Naive thymus-derived CD8-positive, alpha-beta T cell (primary cell): ENCODE measurements at places on chromosomes 12 and 14.

GRCh38 chr12:86122846-86123468, 133.2 kb downstream of the MGAT4C start:
- no peaks in the 10 kb centered on the region for H3K36me3 ChIP-seq
- no peak overlapping the region for H3K4me3 ChIP-seq
- DNase-seq: no peak
- no peaks in the 10 kb centered on the region for H3K27me3 ChIP-seq
- H3K4me1 ChIP-seq: no peaks in the 10 kb centered on the region
- no peak overlapping the region for H3K27ac ChIP-seq

DNA sequence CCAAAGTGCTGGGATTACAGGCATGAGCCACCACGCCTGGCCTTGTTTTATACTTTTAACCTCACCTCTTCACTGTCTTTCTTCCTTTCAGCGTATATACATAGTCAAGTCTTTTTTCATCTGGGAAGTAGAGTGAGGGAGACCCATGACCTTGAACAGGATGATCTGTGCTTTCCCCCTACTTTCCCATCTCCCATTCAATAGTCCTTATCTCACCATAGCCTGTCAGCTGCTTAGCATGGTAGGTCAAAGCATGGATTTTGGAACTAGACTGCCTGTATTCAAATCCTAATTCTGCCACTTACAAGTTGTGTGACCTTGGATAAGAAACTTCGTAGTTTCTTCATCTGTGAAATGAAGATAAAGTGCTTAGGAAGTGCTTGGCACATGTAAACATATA, 96.4 kb upstream of the MON2 start:
- no peak overlapping the region for H3K27ac ChIP-seq
- no peaks in the 10 kb centered on the region for H3K27me3 ChIP-seq
- H3K36me3 ChIP-seq: peaks cover 65% of the 10 kb centered on the region

- DNase-seq: no peak
- no peaks in the 10 kb centered on the region for H3K36me3 ChIP-seq
- H3K27me3 ChIP-seq: peaks cover 21% of the 10 kb centered on the region
- no peak overlapping the region for H3K4me3 ChIP-seq
- H3K27ac ChIP-seq: no peak overlapping the region
Observed at GRCh38 chr12:75564398-75564797, 53.0 kb upstream of the KRR1 start.

DNA sequence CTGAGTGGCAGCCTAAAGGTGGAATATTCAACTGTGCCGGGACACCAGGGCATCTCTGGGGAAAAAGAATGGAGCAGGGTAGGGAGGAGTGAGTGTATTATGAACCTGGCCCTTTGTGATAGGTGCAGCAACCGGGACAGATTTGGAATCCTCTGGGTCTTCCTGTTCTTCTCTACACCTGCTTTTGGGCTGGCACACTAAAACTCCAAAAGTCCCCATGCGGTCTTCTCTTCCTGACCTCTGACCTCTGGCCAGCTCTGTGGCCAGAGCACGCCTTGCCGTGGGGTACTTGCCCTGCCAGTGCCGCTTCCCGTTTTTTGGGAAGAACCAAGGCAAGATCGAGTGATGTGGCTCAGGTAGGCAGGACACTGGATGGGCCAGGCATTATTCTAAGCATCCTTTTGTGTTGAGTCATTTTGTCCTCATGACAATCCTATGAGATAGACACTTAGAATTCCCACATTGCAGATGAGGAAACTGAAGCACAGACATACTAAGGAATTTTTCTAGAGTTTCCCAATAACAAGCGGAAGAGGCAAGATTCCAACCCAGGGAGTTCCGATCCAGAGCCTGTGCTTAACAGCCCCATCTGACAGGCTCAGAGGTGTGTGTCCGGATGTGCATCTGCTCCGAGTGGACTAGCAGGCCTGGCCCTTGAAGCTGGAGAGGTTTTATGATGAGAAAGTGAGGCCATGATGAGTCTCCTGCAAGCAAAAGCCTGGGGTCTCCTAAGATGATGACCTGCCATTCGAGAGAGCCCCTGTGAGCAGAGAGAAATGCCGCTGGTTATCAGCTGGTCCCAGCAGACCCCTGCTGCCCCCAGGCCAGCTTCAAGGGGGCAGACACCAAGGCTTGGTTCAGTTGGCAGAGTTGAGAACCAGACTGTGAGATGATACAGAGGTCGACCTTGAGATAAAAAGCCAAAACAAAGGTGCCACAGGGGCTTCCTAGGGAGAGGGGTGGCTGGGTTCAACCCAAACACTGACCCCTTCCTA, 67.9 kb upstream of the ESRRB start:
- no peak overlapping the region for H3K27ac ChIP-seq
- H3K4me3 ChIP-seq: no peak overlapping the region
- no peak for DNase-seq
- H3K36me3 ChIP-seq: no peaks in the 10 kb centered on the region
- H3K4me1 ChIP-seq: peaks cover 5% of the 10 kb centered on the region

DNA sequence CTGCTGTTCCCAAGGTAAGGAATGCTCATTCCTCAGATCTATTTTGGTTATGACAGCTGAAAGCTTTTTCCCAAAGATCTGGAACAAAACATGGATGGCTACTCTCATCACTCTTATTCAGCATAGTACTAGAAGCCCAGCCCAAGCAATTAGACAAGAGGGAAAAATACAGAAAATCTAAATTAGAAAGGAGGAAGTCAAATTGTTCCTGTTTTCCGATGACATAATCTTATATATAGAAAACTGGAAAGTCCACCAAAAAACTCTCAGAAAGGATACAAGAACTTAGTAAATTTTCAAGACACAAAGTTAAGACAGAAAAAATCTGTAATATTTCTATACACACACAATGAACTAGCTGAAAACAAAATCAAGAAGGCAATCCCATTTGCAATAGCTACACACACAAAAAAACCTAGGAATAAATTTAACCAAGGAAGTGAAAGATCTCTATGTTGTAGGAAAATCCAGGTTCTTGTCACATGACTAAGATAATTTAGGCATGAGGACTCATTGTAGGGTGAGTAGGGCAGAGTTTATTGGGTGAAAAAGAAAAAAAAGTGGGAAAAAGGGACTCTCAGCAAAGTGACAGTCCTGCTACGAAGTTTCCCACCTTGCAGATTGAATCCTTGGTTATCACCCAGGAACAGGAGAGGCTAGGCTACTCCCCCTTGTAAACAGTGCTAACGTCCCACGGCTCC, 28.6 kb upstream of the KLRB1 start:
- peak overlapping the region; percentile 91 for H3K27ac ChIP-seq
- H3K4me1 ChIP-seq: peaks cover 29% of the 10 kb centered on the region
- no peaks in the 10 kb centered on the region for H3K36me3 ChIP-seq
- peak overlapping the region; percentile 15 for H3K4me3 ChIP-seq

GRCh38 chr12:108591267-108591980, 6.5 kb downstream of the TMEM119 start:
- H3K4me1 ChIP-seq: no peaks in the 10 kb centered on the region
- peak overlapping the region; percentile 53 for H3K27ac ChIP-seq

DNA sequence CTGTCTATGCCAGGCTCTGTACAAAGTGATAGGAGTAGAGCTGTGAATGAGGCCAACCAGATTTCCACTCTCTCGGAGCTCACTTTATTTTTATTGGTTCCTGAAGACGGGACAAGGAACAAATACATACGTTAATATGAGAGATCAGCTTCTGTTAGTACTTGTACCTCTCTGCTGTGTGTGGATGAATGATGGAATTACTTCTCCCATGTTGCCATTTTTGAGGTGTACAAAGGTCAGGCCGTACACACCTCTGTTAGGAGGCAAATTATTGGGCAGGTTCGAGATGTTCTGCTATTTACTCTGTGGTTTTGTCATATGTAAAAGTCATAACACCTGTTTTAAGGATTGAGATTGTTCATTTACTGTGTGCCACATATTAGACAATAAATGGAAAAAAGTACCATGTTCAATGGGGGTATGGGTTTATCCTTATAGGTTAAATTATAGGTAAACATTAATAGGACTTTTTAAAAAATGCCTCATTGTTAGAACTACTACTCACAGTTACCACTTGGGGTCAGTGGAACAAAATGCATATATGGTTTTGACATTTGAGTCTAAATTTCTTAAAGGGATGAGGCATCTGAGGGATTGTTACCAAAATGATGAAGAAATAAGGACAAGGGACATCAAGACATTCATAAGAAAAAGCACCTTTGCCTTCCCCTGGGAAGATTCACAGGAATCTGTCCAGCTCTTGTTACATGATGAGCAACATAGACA, 26.9 kb downstream of the WBP11 start:
- H3K36me3 ChIP-seq: no peaks in the 10 kb centered on the region
- H3K4me3 ChIP-seq: peak overlapping the region; percentile 7
- H3K4me1 ChIP-seq: peaks cover 54% of the 10 kb centered on the region

GRCh38 chr12:6996040-6996441, 22.2 kb downstream of the LPCAT3 start:
- DNase-seq: no peak
- H3K36me3 ChIP-seq: peaks cover 6% of the 10 kb centered on the region
- H3K27me3 ChIP-seq: no peaks in the 10 kb centered on the region
- H3K4me3 ChIP-seq: no peak overlapping the region
- H3K27ac ChIP-seq: no peak overlapping the region

- no peak for DNase-seq
- no peak overlapping the region for H3K4me3 ChIP-seq
- no peaks in the 10 kb centered on the region for H3K36me3 ChIP-seq
- no peak overlapping the region for H3K27ac ChIP-seq
Observed at GRCh38 chr12:128123096-128123495, 143.9 kb upstream of the TMEM132C start.

DNA sequence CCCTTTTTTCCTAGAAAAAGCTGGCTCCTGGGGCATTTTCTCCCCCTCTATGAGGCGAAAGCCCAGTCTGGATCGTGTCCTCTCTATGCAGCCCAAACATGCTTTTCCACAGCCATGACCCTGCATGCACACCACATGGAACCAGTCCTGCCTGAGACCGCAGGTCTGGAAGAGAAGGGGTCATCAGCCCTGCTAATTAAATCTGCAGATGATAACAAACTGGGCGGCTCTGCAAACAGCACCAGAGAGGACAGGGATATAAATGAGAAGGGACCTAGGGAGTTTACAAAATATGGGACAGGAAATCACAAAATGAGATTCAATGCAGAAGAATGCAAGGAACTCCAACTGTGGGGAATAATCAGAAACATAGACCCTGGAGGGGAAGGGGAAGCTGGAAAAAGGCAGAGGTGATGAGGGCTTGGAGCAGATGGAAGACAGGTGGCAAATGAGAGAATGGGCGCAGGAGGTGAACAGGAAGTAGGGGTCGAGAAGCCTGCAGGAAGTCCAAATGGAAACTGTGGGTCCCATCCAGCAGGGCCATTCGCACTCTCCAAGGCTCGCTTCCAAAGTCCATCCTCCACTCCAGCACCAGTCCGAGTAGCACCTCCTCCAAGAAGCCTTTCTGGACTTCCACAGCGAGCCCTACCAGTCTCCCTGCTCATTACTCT, 76.3 kb downstream of the ANO2 start:
- H3K4me1 ChIP-seq: no peaks in the 10 kb centered on the region
- no peak overlapping the region for H3K4me3 ChIP-seq
- no peaks in the 10 kb centered on the region for H3K36me3 ChIP-seq
- no peak for DNase-seq
- no peaks in the 10 kb centered on the region for H3K27me3 ChIP-seq

DNA sequence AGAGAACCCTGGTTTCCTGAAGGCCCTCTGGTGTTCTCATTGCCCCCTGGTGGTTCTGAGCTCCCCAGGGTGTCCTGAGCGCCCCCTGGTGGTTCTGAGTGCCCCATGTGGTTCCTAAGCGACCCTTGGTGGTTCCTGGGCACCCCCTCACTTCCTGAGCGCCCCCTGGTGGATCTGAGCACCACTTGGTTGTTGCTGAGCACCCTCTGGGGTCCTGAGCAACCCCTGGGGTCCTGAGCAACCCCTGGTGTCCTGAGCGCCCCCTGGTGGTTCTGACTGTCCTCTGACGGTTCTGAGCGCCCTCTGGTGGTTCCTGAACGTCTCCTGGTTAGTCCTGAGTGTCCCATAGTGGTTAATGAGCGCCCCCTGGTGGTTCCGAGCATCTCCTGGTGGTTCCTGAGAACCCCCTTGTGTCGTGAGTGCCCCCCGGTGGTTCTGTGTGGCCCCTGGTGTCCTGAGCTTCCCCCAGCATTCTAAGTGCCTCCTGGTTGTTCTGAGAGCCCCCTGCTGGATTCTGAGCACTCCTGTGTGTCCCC, 568.3 kb downstream of the TMEM121 start:
- H3K27ac ChIP-seq: no peak overlapping the region
- H3K36me3 ChIP-seq: no peaks in the 10 kb centered on the region
- H3K4me1 ChIP-seq: no peaks in the 10 kb centered on the region
- DNase-seq: peak; percentile 40
- H3K27me3 ChIP-seq: peaks cover 2% of the 10 kb centered on the region

- H3K4me1 ChIP-seq: peaks cover 42% of the 10 kb centered on the region
- peak overlapping the region; percentile 25 for H3K27ac ChIP-seq
- H3K27me3 ChIP-seq: no peaks in the 10 kb centered on the region
- H3K36me3 ChIP-seq: no peaks in the 10 kb centered on the region
- no peak overlapping the region for H3K4me3 ChIP-seq
- DNase-seq: no peak
Observed at GRCh38 chr12:52686756-52687487, 6.7 kb upstream of the KRT1 start.

- DNase-seq: no peak
- peak overlapping the region; percentile 29 for H3K27ac ChIP-seq
- no peaks in the 10 kb centered on the region for H3K27me3 ChIP-seq
- no peak overlapping the region for H3K4me3 ChIP-seq
- H3K36me3 ChIP-seq: no peaks in the 10 kb centered on the region
Observed at GRCh38 chr12:51430196-51430895, 5.7 kb downstream of the SLC4A8 start.

DNA sequence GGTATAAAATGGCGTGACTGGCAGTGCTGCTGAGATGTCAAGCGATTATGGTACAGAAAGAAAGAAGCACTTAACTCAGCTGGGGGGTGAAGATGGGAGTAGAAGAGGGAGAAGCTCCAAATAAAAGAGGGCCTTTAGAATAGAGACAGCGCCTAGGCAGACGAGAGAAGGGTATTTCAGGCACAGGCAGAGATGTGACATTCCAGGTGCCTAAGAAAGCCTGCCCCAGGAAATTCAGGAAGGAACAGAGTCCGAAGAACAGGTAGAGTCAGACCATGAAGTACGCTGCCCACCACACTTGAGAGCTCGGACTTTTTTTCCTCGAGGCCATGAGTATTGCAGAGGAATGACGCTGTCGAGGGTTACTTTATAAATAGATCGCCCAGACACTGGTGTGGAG, 170.9 kb upstream of the ATF7IP start:
- no peak overlapping the region for H3K4me3 ChIP-seq
- DNase-seq: no peak
- no peaks in the 10 kb centered on the region for H3K36me3 ChIP-seq
- H3K4me1 ChIP-seq: no peaks in the 10 kb centered on the region
- H3K27ac ChIP-seq: no peak overlapping the region

DNA sequence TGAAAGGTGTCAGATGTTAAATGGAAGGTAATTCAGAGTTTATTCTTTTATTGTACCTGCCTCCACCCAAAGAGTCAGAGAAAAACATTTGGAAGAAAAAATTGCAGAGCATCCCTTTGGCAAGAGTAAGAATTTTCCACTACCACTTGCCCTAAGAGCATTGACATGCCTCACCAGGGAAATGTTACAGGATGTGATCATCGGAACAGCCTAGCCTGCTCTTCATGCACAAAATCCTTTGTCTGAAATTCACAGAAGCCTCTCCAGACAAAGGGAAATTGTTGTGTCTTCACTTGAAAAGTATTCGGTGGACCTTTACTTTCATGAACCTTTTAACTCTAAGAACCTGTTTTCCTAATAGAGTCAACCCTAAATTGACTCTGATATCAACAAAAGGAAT, 36.9 kb downstream of the ATP2A2 start:
- H3K27ac ChIP-seq: no peak overlapping the region
- no peak for DNase-seq
- H3K4me1 ChIP-seq: peaks cover 30% of the 10 kb centered on the region
- H3K27me3 ChIP-seq: no peaks in the 10 kb centered on the region
- H3K36me3 ChIP-seq: peaks cover 7% of the 10 kb centered on the region

- no peaks in the 10 kb centered on the region for H3K36me3 ChIP-seq
- peaks cover 5% of the 10 kb centered on the region for H3K27me3 ChIP-seq
- H3K27ac ChIP-seq: no peak overlapping the region
Observed at GRCh38 chr12:48366131-48366530, 15.4 kb upstream of the ZNF641 start.
